Effector CD8-positive, alpha-beta T cell (primary cell): ENCODE measurements at places on chromosomes 5 and 9.

GRCh38 chr9:99079542-99079941 lies 25.4 kb upstream of the TGFBR1 start:
- DNase-seq: no peak

- DNase-seq: no peak
These were observed 22.1 kb downstream of the JADE2 start for GRCh38 chr5:134547579-134547978.

GRCh38 chr5:169426784-169427183 lies 125.8 kb upstream of the SLIT3 start:
- DNase-seq: no peak

- DNase-seq: no peak
These were observed 190.5 kb upstream of the CHD1 start for GRCh38 chr5:99119326-99119725.

DNA sequence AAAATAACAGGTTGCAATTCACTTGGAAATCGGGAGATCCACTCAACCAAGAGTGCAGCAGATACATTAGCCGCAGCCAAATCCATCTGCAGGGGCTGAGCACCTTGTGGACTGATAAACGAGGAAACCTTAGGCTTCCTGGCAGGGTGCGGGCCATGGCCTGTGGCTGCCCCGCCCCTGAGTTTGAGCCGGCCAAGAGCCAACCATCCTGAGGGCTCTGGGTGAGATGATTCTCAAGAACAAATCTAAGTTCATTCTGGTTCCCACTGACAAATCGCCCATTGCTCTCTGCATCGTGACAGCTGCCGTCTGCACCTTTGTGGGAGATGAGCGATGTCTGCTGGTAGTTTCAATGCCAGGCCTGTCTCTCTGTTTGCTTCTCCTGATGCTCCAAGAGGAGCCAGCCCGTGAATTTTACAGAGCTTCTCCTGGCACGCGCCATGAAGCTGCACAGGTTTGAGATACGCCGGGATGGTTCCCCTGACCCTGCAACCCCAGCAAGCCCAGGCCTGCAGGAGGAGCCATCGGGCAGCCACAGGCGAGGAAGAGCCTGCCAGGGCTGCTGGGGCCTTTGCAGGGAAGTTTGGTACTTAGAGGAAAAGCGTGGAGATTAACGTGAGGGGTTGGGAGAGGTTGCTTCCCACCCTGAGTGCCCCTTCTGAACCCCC lies 154.0 kb downstream of the OLFM1 start:
- DNase-seq: no peak

- no peak for DNase-seq
These were observed 99.3 kb downstream of the SLC24A2 start for GRCh38 chr9:19689328-19690101.

GRCh38 chr9:137411260-137411644 lies 11.7 kb downstream of the EXD3 start:
- no peak for DNase-seq

GRCh38 chr5:151195622-151196021 lies 28.3 kb downstream of the CCDC69 start:
- no peak for DNase-seq

DNA sequence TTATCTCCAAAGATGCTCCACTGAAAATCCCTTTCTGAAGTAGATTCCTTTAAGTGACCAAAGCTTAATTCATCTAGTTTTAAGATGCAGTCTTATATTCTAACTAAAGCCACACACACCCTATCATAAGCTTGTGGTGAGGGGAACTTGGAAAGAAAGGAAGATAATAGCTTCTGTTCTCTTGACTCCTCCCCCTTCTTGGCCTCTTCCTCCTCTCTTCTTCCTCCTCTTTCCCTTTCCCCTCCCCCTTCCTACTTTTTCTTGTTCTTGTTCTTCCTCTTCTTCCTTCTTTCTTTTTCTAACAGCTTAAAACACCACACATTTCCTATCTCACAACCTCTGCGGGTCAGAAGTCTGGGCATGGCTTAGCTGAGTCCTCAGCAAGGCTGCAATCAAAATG lies 23.5 kb downstream of the IL7R start:
- DNase-seq: no peak

DNA sequence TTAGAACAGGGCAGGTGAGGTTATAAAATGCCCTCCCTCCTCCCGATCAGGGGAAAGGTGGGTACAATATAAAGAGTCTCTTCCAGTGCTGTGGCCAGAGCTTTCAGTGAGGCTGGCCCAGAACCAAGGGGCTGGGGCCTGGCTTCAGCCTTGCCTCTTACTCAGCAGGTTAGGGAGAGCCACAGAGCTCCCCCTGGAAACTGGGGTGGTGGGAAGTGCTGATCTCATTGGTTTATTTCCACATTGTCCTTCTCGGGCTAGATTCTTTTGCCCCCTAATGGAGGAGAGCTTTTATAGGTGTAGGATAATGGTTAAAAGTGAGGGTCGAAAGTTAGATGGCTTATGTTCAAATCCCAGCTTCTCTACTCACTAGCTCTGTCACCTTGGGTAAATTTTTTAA lies 186.7 kb upstream of the TBC1D2 start:
- DNase-seq: no peak

- no peak for DNase-seq
These were observed 192.7 kb downstream of the DAB2IP start for GRCh38 chr9:121844098-121844497.

- DNase-seq: no peak
These were observed 53.7 kb downstream of the PRRC2B start for GRCh38 chr9:131447600-131447999.

- DNase-seq: no peak
These were observed 385 bp downstream of the LTC4S start for GRCh38 chr5:179794171-179794570.

GRCh38 chr9:113184539-113184938 lies 33.7 kb downstream of the SLC31A2 start:
- no peak for DNase-seq

- no peak for DNase-seq
These were observed 52.9 kb upstream of the ZNF366 start for GRCh38 chr5:72559866-72560766.

DNA sequence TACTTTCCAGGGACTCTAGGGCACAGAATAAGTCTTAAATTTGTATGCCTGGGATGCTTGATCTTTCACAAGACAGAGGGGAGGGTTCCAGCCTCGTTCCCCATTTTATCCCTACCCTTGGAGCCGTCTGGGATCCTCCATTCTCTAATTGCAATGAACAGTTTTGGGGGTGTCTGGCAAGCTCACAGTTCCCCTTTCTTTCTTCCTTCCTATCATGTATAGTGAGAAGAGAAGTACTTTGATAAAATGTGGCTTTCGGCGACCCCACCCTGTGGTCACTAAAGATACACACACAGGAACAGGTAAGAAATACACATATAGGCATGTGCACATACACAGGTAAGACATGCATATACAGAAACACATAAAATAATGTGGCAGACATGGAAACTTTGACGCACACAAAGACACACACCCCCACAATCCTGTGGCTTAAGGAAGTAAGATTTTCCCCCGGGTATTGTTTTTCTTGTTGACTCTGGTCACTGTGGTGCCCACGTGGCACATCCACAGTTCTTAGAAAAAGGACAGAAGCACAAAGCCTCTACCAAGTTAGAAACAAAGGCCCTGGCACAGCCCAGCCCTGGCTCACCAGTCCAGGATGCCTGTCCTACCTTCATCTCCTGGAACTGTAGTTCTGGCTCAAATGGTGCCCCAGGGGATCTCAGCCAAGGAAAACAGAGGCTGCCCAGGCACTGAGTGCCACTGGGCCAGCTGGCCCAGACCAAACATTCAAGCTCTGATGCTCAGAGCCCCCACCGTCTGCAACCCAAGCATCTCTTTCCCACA lies 6.3 kb upstream of the SMU1 start:
- no peak for DNase-seq

GRCh38 chr5:95081500-95081960 lies 203.4 kb downstream of the MCTP1 start:
- DNase-seq: no peak

DNA sequence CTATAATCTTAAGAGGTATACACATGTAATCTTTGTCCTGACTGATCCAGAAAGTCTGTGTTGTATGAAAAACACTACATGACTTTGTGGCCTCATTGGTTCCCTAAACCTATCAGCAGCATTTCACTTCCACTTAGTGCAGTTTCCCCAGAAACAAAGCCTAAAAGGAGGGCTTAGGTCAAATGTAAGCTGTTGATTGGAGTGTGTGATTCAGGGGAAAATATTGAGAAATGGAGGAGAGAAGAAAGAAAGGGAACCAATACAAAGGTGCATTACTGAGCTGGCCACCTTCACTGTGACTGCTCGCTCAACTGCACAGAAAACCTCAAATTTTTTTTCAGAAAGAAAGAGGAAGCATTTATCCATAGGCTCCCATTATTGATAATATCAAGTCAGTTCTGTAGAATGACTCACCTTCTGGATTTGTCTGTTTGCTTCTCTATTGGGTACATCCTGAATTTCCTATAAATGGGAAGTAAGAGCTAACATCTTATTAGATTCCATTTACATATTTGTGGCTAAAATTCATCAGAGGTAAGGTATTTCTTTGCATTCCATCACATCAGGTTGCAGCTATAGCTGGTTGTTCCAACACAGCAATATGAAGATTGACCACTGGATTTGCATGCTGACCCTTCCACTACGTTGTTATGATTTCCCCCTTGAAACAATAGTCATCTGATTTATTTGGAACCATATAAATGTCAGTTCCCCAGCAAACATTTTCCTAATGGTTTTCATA lies 10.3 kb upstream of the FST start:
- DNase-seq: no peak

DNA sequence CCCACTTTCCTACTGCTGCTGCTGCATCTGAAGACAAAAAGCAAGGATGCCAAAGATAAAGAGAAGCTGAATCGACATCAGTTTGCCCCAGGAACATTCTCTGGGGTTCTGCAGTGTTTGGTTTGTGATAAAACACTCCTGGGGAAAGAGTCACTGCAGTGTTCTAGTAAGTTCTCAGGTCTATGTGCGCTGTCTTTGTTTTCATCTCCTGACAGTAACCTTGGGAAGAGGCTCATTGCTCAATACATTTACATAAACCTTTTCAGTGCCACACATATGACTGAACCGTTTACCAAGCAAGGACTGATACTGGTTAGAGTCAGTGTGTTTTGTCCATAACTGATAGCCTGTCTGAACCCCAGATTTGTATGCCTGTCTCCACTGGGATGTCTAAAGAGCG lies 232.1 kb downstream of the ARHGEF28 start:
- no peak for DNase-seq

DNA sequence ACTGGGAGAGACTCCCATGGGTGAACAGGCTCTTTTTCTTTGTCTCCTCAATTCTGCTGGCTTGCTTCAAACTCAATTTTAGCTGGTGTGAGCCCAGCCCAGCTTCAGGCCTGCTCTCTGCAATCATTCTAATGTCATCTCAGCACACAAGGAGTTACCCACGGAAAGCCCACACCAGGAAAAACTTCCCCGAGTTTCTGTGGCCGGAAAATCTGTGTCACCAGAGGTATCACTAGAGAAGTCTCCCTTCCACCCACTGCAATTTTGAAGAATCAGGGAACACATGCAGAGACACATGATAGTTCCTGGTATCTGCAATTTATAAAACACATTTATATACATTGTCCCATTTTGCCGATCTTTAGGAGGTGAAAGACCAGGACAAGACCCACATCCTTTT lies 13.5 kb upstream of the NDFIP1 start:
- no peak for DNase-seq

DNA sequence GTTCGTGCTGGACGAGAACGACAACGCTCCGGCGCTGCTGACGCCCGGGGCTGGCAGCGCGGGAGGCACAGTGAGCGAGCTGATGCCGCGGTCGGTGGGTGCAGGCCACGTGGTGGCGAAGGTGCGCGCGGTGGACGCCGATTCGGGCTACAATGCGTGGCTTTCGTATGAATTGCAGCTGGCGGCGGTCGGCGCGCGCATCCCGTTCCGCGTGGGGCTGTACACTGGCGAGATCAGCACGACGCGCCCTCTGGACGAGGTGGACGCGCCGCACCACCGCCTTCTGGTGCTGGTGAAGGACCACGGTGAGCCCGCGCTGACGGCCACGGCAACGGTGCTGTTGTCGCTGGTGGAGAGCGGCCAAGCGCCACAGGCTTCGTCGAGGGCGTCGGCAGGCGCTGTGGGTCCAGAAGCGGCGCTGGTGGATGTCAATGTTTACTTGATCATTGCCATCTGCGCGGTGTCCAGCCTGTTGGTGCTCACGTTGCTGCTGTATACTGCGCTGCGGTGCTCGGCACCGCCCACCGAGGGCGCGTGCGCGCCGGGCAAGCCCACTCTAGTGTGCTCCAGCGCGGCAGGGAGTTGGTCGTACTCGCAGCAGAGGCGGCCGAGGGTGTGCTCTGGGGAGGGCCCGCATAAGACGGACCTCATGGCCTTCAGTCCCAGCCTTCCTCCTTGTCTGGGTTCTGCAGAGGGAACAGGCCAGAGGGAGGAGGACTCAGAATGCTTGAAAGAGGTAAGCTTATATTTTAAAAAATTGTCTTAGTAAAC lies 2.2 kb downstream of the PCDHA13 start:
- no peak for DNase-seq

DNA sequence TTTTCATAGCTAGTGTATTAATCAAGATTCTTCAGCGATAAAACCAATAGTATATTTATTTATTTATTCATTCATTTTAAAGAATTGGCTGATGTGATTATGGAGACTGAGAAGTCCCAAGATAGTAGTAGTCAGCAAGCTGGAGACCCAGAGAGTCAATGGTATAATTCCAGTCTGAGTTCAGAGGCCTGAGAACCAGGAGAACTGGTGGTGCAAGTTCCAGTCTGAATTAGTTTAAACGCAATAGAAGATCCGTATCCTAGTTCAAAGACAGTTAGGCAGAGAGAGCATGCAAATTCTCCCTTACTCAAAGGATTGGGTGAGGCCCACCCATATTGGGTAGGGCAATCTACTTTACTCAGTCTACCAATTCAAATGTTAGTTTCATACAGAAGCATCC lies 364.2 kb upstream of the RPS23 start:
- no peak for DNase-seq

DNA sequence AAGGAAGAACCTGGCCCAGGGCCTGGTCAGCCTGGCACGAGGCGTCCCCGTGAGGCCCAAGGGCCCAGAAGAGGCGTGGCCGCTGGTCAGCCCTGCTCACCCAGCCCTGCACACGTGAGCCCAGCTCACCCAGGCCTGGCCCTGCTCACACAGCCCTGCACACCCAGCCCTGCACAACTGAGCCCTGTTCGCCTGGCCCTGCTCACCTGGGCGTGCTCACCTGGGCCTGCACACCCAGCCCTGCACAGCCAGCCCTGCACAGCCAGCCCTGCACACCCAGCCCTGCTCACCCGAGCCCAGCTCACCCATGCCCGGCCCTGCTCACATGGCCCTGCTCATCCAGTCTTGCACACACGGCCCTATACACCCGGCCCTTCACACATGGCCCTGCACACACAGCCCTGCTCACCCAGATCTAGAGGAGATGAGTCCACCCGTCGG lies 2.1 kb downstream of the ZDHHC11 start:
- DNase-seq: no peak

GRCh38 chr9:88623698-88624097 lies 88.7 kb downstream of the NXNL2 start:
- no peak for DNase-seq

- no peak for DNase-seq
These were observed 64.3 kb downstream of the ANGPTL2 start for GRCh38 chr9:127058011-127058644.
